ENCODE measurements at places on chromosomes 6 and 20.

- peaks cover 11% of the 10 kb centered on the region for H3K27me3 ChIP-seq
- no peaks in the 10 kb centered on the region for H3K36me3 ChIP-seq
- no peak overlapping the region for H3K4me3 ChIP-seq
- H3K27ac ChIP-seq, result no peak overlapping the region
- DNase-seq, result no peak
- H3K4me1 ChIP-seq, result no peaks in the 10 kb centered on the region
These were observed 71.0 kb downstream of the EDN3 start for GRCh38 chr20:59371431-59371830.

DNA sequence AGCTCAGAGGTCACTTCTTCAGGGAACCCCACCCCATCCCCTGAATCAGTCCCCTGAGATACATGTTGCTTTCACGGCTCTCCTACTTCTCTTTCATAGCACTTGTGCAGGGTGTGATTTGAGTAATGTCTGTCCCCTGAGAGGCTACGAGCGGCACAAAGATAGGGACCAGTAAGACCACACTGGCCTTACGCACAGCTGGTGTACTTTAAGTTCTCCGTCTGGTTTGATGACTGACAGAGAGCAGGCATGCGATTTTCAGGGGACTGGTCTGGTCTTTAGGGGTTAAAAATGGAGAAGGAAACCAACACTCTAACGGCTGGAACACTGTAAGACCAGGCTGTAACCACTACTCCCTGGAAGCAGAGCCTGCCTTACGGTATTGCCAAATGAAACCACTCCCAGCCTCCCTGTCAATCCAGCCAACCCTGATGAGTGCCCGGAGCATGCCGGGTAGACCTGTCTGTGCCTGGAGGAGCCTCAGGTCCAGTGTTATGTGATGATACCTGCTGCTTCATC lies 47.1 kb downstream of the ELMO2 start:
- DNase-seq, result no peak
- H3K4me1 ChIP-seq, result peaks cover 66% of the 10 kb centered on the region
- no peak overlapping the region for H3K4me3 ChIP-seq
- peak overlapping the region; percentile 68 for H3K27ac ChIP-seq
- H3K27me3 ChIP-seq, result no peaks in the 10 kb centered on the region
- H3K36me3 ChIP-seq, result peaks cover 23% of the 10 kb centered on the region

DNA sequence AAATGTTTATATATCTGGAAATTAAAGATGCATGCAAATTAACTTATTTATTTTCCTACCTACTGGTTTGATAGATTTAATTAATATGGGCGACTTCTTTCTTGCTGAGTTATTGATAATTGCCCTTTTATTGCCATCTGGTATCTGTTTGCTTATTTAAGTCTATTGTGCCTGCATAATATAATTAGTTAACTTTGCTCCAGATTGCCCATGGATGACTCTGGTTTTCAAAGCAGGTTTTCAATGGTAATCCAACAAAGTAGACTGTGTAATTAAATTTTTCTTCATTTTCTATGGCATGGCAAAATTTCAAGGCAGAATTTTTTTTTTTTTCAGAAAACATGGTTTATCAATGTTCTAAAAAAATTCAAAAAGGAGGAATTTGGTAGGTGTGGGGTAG lies 1092.0 kb downstream of the GRIK2 start:
- no peaks in the 10 kb centered on the region for H3K4me1 ChIP-seq
- no peak overlapping the region for H3K4me3 ChIP-seq
- H3K27ac ChIP-seq, result no peak overlapping the region
- H3K27me3 ChIP-seq, result no peaks in the 10 kb centered on the region
- no peak for DNase-seq
- no peaks in the 10 kb centered on the region for H3K36me3 ChIP-seq

- H3K27ac ChIP-seq, result no peak overlapping the region
- no peaks in the 10 kb centered on the region for H3K27me3 ChIP-seq
- H3K4me1 ChIP-seq, result no peaks in the 10 kb centered on the region
- no peak for DNase-seq
- H3K36me3 ChIP-seq, result no peaks in the 10 kb centered on the region
These were observed 227.1 kb upstream of the DEFB112 start for GRCh38 chr6:50276771-50277261.

- no peak for DNase-seq
- no peaks in the 10 kb centered on the region for H3K27me3 ChIP-seq
- H3K27ac ChIP-seq, result no peak overlapping the region
- H3K4me3 ChIP-seq, result no peak overlapping the region
- no peaks in the 10 kb centered on the region for H3K4me1 ChIP-seq
These were observed 442.1 kb downstream of the BCKDHB start for GRCh38 chr6:80548532-80548931.

DNA sequence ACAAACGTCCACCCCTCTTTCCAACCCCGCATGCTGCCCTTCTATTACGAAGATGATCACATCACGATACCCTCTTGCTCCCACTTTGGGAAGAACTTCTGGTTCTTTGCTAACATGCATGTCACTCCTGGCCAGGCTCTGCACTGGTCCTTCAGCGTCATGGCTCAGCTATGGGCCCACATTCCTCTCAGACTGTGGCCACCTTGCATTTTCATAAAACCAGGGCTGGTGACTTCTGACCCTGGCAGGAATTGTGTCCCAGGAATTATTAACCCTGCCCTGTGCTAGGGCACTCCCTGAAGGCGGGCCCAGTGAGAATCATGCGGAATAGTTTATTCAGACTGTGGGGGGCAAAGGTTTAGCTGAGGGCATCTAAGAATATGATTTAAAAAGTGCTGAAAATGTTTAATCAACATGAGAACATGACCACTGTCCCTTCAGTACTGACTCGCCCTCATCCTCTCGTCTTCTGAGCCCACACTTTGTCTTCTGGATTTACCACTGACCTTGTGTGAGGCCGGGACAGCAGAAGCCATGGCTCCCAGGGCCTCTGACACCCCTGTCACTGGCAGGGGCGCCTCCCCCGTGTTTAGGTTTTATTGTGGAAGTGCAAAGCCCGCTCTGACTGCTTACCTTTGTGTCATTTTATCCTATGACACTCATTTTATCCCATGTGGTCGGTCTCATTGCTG lies 38.1 kb upstream of the THBS2 start:
- peaks cover 9% of the 10 kb centered on the region for H3K27me3 ChIP-seq
- H3K36me3 ChIP-seq, result no peaks in the 10 kb centered on the region
- H3K4me3 ChIP-seq, result no peak overlapping the region
- DNase-seq, result no peak

DNA sequence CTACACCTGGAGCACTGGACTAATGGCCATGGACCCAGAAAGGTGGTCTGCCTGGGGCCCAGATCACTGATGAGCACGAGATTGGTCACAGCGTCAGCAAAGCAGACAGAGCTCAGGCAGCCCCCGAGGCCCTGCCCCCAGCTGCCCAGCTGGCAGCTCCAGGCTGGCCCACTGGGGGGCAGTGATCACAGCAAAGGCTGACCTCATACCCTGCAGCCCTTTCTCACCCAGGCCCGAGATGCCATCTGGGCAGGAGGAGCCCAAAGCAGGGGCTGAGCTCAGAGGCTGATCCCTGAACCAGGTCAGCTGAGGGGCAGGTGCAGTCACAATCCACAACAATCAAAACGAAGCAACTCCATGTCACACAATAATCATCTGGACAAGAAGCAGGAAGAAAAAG lies 4.1 kb downstream of the MAP1LC3A start:
- no peaks in the 10 kb centered on the region for H3K36me3 ChIP-seq
- DNase-seq, result no peak
- peaks cover 9% of the 10 kb centered on the region for H3K4me1 ChIP-seq
- no peak overlapping the region for H3K27ac ChIP-seq

GRCh38 chr20:63587256-63587655 lies 13.2 kb upstream of the HELZ2 start:
- peaks cover 14% of the 10 kb centered on the region for H3K36me3 ChIP-seq
- H3K27ac ChIP-seq, result no peak overlapping the region
- DNase-seq, result no peak
- H3K27me3 ChIP-seq, result no peaks in the 10 kb centered on the region

GRCh38 chr6:146679386-146679785 lies 80.6 kb downstream of the ADGB start:
- no peaks in the 10 kb centered on the region for H3K27me3 ChIP-seq
- H3K36me3 ChIP-seq, result no peaks in the 10 kb centered on the region
- no peak for DNase-seq
- no peak overlapping the region for H3K27ac ChIP-seq
- H3K4me1 ChIP-seq, result no peaks in the 10 kb centered on the region

DNA sequence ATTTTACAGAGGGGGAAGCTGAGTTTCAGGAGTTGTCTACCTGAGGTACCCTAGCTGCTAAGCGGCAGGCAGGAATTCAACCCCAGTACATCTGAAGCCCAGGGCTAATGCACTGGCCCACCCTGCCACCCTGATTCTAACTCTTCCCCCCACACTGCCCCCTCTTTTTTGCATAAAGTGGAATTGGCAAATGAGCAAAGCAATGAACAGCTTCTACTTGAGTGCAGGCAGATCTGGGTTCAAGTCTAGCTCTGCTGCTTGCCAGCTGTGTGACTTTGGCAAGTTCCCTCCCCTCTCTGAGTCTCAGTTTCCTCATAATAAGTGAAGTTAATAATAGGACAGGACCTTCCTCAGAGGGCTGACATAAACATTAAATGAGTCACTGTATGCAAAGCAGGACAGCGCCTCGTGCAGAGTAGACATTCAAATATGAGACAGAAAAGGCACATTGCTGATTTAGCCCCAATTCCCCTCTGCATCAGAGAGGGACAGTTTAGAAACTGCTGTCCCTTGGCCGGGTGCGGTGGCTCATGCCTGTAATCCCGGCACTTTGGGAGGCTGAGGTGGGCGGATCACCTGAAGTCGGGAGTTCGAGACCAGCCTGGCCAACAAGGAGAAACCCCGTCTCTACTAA lies 4.7 kb downstream of the ADA start:
- H3K27me3 ChIP-seq, result no peaks in the 10 kb centered on the region
- no peaks in the 10 kb centered on the region for H3K36me3 ChIP-seq
- peak overlapping the region; percentile 8 for H3K4me3 ChIP-seq
- peaks cover 79% of the 10 kb centered on the region for H3K4me1 ChIP-seq

Measured in activated CD4-positive, alpha-beta memory T cell treated with anti-CD3 and anti-CD28 coated beads for 36 hours (primary cell).